ENCODE measurements at places on chromosomes 5 and 9.

DNA sequence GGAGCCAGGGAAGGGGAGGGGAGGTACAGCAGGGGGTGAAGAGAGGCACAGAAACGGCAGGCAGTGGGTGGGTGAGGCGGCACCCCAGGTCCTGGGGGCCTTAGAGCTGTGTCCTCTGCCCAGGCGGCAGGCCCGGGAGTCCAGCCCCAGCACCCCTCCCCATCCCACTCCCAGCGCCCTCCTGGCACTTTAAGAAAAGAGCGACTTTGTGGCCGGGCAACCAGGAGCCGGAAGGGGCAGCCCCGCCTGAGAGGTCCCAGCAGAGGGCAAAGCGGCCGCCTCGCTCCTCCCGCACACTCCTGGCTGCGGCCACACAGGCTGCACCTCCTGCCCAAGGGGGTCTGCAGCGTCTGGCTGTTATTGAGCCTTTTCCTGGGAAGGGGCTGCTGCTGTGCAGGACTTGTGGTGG lies 42.6 kb downstream of the NACC2 start:
- DNase-seq: no peak

GRCh38 chr9:68941780-68942459 lies 72.0 kb downstream of the PRKACG start:
- no peak for DNase-seq

DNA sequence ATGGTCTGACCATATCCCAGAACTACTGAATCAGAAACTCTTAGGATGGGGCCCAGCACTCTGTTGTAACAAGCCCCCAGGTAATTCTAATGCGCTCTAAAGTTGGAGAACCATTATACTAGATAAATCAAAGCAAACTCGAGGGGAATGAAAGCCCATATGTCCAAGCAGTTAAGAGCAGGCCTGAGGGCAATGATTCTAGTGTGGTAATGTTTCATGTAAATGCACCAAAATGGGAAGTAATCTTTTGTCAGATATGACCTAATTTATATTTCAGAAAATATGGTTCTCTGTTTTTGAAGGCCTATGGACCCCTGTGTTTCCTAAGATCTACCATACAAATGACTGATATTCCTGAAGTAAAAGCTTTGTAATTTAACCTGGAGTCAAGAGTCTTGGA lies 108.0 kb upstream of the PTGER4 start:
- no peak for DNase-seq

DNA sequence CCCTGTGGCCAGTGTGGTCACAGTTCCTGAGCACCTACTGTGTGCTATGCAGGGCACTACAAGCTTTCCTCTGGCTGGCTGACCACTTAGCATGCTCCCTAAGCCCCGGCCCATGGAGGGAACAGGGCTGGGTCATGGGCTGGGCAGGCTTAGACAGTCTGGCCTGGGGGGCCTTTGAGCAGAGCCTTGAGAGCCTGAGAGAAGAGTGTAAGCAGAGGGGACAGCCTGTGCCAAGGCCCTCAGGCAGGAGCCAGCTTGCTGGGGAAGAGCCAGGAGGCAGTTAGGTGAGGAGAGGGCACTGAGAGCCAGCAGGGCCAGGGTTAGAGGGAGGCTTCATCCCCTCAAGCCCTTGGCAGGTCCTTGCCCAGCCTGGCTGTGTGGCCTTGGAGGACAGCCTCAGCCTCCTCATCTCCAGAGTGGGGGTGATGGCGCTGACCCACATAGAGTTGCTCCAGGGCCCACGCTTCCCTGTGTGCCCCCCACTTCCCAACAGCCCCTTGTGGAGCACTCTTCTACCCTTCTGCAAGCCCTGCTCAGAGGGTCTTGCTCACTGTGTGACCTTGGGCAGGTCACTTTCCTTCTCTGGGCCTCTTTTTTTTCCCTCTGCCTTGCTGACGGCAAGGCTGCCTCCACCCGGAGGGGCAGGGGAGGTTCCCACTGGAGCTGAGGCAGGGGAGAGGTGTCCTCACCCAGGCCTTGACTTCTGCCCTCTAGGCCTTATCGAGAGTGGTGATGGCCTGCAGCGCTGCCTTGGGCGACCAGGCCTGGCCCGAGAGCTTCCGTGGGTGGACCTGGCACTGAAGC lies 107.1 kb downstream of the PHF2 start:
- no peak for DNase-seq

DNA sequence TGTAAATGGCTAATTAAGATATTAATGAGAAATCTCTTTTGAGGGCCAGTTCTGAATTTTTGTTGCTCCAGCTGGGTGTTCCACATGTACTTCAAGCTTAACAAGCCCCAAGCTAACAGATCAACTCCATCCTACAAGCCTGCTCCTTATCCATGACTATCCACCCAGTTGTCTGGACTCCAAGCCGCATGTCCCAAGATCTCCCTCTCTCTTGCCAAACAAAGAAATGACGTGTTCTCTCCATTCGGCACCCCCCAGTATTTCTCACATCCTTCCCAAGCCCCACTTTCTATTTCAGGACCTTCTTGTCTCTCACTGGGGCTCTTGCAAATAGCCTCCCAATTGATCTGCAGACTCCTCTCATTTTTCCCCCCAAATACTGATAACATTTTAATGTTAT lies 15.8 kb upstream of the PTPN3 start:
- no peak for DNase-seq

DNA sequence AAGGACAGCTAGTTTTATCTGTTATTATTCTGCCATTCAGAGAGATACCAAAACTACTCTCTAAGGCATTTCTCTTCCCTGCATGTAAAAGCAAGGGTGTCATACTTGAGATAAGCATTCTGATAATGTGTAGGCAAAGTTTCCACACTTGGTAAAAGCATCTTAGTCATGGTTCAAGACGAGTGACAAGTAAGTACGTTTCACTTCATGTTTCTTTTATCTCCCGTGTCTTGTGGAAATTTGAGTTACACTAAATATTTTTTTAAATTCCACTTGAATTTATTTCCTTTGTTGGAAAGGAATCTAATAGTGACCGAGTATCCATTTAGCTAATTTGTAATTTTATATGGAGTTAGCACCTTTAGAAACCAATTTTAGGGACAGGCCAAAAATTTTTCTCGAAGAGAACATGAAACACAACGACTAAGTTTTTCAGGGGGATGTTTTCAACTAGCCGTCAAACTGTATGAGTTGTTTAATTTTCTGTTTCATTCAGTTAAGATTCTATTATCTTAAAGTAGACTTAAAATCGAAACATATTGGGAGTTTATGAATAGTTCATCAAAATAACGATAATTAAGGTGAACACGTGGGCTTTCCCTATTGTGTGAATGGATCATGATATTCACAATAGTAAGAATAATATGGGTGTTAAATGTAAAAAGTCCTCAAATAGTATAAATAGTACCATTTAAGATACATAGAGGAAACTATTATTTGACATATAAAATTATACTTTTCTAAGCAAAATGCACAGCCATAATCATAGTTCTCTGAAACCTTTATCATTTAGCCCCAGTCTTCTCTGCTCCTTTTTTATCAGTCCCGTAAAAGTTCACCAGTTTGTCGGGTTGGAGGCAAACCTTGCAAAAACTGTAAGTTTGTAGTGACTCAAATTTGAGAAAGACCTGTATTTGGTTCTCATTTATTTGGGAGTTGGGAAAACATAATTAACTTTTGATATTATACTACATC lies 1.6 kb downstream of the RFESD start:
- no peak for DNase-seq

GRCh38 chr9:98864281-98865174 lies 57.1 kb downstream of the GALNT12 start:
- DNase-seq: no peak
